DMS79 (cell line): ENCODE measurements at places on chromosomes 2 and 18.

- DNase-seq = no peak
Measured at GRCh38 chr2:197209742-197210408, 100.7 kb downstream of the ANKRD44 start.

GRCh38 chr2:71563872-71564271 is 110.5 kb downstream of the DYSF start:
- no peak for DNase-seq

DNA sequence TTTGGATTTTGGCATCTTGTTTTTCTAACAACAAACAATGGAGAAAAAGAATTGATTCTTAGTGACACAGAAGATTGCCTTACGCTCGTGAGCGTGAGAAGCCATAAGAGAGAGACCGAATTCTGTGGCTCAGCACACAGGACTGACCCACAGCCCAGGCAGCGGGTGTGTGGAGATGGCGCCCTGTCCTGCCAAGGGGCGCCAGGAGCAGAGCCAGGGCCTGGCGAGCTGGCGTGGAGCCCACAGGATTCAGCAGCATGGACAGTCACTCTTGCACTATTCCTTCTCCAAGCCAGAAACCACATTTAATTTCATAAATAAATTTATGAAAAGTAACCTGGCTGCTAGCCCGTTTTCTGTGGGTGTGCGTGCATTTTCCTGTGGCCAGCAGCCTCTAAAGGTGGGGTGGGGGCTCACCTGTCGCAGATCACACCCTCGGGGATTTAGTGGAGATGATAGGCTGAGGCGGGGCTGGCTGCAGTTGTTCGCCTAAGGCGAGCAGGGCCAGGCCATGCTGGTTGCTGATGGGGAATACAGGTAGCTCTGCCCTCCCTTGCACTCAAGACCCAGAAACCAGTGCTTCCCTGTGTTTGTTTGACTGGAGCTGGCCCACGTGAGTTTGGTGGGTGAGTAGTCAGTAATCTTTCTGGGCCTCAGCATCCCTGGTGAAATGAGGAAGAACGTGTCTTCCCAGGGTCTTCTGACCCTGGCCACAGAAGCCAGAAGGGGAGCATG is 46.2 kb downstream of the FAM168B start:
- no peak for DNase-seq

GRCh38 chr2:156589381-156590079 is 153.4 kb downstream of the GPD2 start:
- DNase-seq = no peak

DNA sequence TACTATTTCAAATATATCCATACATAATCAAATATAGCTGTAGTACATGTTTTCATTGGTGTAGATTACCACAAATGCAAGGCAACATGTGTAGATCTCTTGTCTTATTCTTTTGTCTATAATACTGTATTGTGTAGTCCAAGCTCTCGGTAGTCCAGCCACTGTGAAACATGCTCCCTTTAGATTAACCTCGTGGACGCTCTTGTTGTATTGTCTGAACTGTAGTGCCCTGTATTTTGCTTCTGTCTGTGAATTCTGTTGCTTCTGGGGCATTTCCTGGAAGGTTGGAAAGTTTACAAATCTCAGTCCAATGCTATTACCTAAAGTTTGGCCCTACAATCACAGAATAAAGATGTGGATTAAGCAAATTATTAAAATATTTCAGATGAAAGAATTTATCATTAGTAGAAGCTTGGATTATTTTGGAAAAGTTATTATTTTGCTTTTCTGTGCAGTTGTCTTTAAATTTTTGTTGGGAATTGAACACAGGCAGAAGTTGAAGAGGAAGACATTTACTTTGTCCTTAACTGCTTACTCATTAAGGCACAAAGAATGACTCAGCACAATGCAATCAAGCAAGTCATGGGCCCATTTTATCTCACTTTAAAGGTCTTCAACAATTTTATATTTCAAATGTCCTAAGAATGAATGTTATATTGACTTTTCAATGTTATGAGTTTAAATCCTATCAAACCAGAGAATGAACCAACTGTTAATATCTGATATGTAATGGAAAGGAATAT is 103.4 kb upstream of the CAVIN2 start:
- DNase-seq = no peak

- no peak for DNase-seq
Measured at GRCh38 chr18:5284808-5285207, 10.7 kb downstream of the ZBTB14 start.

GRCh38 chr2:187982668-187983067 is 309.0 kb upstream of the GULP1 start:
- no peak for DNase-seq

- DNase-seq = no peak
Measured at GRCh38 chr2:223227338-223227737, 175.3 kb downstream of the KCNE4 start.

- DNase-seq = no peak
Measured at GRCh38 chr2:31347319-31347718, 67.2 kb downstream of the XDH start.

- no peak for DNase-seq
Measured at GRCh38 chr2:102486941-102487702, 14.1 kb downstream of the SLC9A4 start.

- DNase-seq = no peak
Measured at GRCh38 chr2:156190517-156190916, 142.0 kb downstream of the NR4A2 start.

GRCh38 chr18:57844319-57844718 is 41.2 kb upstream of the ATP8B1 start:
- DNase-seq = no peak

GRCh38 chr2:112182581-112183034 is 44.4 kb downstream of the FBLN7 start:
- DNase-seq = peak; percentile 97

DNA sequence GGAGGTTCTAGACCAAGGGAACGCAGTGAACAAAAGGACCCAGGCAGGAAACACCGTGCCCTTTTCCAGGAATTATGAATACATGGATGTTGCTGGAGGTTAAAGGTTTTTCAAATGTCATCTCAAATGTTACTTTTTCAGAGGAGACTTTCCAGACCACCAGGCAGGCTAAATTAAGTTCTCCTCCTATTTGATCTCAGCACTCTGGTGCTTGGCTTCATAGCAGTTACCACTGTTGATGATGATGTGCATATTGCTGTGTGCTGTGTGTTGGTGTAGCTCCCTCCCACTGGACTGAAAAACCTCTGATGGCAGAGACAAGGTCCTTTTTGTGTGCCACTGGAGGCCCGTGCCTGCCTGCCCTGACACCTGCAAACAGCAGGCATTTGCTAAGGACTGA is 137.3 kb upstream of the PTPRM start:
- no peak for DNase-seq

GRCh38 chr18:56019908-56020307 is 431.9 kb upstream of the TCF4 start:
- no peak for DNase-seq

DNA sequence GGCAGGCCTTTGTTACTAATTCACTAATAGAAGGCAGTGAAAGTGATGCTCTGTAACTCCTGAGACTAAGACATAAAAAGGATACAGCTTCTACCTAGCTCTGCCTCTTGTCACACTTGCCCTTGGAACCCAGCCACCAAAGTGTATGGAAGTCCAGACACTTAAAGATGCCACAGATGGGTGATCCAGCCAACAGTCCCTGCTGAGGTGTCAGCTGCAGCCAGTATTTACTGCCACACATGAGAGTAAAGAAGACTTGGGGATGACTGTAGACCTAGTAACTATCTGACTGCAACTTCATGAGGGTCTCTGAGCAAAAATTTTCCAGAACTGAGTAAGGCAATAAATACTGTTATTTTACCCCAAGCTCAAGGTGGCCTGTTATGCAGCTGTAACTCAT is 8.8 kb downstream of the IMMT start:
- no peak for DNase-seq

GRCh38 chr2:174350018-174350417 is 15.3 kb downstream of the SP9 start:
- no peak for DNase-seq

DNA sequence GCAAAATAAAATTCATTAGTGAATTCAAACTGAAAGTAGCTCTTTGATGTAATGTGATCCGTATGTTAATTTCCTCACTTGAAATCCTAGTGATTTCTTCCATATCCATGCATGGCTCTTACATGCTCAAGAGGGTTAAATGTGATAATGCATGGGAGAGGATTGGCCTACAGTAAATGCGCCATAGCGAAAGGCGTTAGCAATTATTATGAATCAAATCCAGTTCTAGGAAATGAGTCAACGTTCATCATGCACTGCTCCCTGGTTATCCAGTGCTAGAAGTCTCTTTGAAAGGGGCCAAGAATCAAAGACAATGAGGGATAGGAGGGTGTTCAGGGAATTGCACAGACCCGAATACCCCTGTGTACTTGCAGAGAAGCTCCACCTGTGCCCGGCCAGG is 101.4 kb upstream of the RASGRP3 start:
- DNase-seq = no peak

GRCh38 chr2:1147873-1148612 is 197.4 kb downstream of the SNTG2 start:
- no peak for DNase-seq

DNA sequence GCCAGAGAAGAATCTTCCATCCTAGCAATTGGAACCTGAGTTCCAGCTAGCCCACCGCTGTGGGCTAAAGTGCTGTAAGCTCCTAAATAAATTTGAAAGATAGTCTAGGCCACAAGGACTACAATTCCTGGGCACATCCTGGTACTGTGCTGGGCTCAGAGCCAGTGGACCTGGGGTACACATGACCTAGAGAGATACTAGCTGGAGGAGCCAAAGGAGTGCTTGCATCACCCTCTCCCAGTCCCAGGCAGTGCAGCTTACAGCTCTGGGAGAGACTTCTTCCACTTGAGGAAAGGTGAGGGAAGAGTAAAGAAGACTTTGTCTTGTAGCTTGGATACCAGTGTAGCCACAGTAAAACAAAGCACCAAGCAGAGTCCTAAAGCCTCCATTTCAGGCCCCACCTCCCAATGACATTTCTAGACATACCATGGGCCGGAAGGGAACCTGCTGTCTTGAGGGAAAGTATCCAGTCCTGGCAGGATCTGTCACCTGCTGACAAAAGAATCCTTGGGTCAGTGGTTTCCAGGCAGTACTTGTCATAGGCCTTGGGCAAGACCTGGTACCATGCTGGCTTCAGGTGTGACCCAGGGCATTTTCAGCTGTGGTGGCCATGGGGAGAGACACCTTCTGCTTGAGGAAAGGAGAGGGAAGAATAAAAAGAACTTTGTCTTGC is 89.5 kb downstream of the TMEM185B start:
- DNase-seq = no peak

- no peak for DNase-seq
Measured at GRCh38 chr18:43681661-43682060, 404.4 kb upstream of the SYT4 start.

DNA sequence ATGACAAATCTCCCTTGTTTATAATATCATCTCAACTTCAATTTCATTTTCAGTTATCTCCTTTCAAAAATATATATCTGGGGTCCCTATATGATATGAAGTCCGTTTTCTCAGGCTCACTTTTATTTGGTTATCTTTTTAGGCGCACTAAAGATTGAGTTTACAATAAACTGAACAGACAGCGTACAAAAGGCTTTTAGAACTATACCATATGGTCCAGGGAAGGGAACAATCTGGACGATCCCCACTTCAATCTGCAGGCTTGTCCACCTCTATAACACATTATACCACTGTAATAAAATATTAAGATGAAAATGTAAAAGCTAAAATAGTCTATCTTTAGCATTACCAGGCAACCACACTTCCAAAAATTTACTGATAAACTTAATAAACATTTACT is 289.9 kb downstream of the ZEB2 start:
- DNase-seq = no peak

DNA sequence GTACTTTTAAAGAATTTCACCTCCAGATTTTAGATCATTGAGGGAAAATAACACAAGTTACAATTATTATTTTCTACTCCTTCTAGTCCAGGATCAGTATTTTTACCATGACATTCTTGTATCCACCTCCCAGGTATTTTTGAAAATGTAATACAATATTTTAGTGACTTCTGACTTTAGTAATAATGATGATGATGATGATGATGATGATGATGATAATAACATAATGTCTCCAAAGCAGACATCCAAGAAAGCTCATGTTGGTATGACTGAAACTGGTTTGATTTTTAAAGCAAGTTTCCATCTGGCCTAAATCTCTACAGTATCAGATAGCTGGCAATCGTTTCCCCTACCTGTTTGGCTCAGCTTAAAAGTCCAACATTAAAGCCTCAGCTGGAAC is 140.0 kb upstream of the GULP1 start:
- no peak for DNase-seq

DNA sequence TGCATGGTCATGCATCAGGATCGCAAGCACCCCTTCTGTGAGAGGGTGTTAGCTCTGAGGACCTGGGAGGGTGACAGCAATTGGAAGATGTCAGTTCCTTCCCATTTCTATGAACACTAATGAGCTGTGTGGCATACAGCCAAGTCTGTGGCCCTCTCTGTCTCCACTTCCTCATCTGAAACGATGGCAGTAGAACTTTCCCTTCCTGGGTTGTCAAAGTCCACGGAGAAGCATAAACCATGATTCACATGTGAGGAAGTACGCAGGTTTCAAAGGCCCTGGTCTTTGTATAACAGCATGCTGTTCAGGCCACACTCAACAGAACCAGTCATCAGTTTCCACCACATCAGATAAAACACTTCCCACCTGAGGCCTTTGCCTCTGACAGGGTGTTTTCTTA is 167.4 kb upstream of the RAB6C start:
- no peak for DNase-seq

- DNase-seq = no peak
Measured at GRCh38 chr2:5592916-5593315, 99.3 kb upstream of the SOX11 start.

- DNase-seq = no peak
Measured at GRCh38 chr2:57621122-57621663, 425.4 kb upstream of the VRK2 start.

DNA sequence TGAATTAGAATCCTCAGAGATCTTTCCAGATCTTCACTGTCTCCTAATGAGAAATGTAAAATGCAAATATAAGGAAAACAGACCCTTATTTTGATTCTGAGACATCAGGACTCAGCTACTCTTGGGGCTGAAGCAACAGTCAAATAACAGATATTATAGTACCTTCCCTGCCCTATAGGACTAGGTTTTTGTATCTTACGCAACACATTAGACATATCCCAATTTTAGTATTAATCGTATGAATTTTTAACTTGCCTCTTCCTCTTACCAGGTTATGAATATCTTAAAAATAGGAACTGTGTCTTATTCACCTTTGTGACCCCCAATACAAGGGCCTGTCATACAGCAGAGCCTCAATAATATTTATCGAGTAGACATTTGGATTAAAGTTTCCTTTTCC is 12.0 kb upstream of the SLC25A52 start:
- DNase-seq = no peak

GRCh38 chr2:88597168-88597567 is 30.1 kb downstream of the EIF2AK3 start:
- no peak for DNase-seq
